ENCODE measurements at places on chromosomes 1 and 21.

DNA sequence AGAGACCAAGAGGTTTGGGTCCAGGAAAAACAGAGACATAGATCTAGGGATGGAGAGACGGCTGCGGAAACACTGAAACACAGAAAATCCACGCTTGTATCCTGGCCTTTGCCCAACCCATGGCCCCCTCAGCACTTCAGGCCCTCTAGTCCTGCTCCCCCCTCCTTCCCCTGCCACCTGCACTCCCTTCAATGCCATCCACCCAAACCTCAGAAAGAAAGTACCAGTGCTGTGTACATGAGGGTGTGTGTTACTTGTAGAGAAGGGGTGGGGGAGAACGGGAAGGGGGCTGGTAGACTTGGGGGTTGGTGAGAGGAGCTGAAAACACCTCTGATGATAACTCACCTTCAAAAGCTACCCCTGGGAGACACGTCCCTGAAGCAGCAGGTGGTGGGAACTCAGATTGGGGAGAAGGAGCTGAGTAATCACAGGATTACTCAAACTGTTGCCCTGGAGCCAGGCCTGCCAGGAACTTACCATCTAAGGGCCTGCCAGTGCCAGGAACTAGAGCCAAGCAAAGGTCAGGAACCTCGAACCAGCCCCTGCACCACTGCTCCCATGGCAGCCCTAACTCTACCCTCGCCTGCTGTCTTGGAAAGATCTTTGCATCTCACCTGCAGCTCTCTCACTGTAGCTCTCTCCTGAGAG, 11.5 kb downstream of the RORC start:
- no peak for DNase-seq

DNA sequence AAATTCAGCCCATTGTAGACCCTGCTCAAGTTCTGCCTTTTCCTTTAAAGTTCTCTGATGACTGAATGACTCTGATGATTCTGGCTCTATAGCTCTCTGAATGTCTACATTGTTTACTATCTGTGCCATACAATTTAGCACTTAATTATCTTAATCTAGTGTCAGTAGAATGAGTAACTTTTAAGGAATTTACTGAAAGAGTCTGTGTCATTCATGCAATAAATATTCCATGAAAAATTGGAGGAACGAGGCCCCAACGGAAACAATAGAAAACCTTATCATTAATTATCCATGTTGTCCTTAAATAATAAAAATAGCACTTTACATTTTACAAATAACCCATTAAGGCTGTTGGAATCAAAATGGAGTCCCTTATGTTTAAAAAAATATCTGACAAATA, 77.8 kb downstream of the SLC44A5 start:
- no peak for DNase-seq

GRCh38 chr1:241096982-241097381, 260.0 kb downstream of the RGS7 start:
- DNase-seq: no peak

- DNase-seq: no peak
Measured at GRCh38 chr21:45364468-45365185, 40.3 kb upstream of the COL18A1 start.

GRCh38 chr1:207021139-207021861, 11.3 kb downstream of the C1orf116 start:
- DNase-seq: no peak

- no peak for DNase-seq
Measured at GRCh38 chr21:43832158-43832550, 32.9 kb upstream of the AGPAT3 start.

GRCh38 chr1:230308039-230308438, 118.1 kb downstream of the PGBD5 start:
- DNase-seq: no peak

DNA sequence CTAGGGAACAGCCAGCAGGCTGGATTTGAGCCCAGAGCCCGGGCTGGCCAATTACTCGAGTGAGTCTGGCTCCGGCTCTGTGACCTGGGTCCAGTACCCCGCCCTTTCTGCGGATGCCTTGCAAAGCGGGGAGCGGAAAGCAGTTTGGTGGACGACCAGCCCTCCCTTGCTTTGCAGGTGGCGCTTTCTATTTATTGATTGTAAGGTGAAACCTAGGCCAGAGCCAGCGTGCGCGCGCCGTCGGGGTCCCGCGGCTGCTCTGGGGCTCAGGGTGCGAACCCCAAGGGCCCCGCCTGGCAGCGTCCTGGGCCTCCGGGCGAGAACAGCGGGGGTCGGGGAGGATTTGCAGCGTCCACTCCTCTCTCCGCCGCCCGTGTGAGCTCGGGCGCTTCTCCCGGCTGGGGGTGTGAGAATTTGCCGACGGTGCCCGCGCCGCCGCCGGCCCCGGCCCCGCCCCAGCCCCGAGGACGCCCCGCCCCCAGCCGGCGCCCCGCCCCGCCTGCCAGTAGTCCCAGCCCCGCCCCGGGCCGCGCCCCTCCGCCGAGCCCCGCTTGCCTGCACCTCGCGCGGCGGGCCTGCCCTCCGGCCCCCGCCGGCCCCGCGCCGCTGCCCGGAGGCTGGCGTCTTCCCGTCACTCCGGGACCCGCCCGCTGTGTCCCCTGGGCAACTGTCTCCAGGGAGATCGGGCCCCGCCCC, 37.6 kb downstream of the PIK3CD start:
- DNase-seq: peak; percentile 76

- no peak for DNase-seq
Measured at GRCh38 chr21:25934130-25934529, 199.4 kb downstream of the GABPA start.

DNA sequence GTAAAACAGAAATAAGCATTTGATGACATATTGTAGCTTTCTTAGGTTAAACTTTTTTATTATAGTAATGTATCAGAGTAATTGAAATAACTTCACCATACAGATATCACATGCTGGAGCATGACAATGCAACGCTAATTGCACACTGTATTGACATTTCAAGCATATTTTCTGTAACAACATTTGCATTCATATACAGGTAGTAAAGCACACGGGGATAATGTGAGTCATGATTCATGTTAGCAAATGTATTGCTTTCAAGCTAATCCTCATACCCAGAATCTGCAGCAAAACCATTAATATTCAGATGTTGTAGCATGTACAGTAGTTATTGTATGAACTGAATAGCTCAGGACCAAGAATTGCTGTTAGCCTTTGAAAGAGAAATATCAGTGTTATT, 133.9 kb downstream of the TTLL7 start:
- no peak for DNase-seq

DNA sequence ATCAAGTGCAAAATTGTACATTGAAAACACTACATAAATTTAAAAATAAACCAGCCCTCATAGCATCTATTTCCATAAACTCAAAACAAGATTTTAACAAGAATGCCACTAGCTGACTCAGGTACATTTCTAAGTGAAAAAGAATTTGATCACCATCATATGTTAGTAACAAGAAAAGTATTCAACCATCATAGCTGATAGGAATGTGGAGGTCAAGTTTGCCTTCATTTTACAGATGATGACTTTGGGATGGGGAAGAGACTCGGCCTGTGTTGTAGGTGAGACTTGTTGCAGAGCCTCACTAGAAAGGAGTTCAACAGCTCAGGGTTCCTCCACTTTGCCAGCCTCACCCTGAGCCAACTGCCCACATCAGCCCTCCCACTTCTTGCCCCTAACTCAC, 318.8 kb upstream of the FAM78B start:
- no peak for DNase-seq

- DNase-seq: no peak
Measured at GRCh38 chr1:117061986-117062415, 1.9 kb downstream of the TTF2 start.

DNA sequence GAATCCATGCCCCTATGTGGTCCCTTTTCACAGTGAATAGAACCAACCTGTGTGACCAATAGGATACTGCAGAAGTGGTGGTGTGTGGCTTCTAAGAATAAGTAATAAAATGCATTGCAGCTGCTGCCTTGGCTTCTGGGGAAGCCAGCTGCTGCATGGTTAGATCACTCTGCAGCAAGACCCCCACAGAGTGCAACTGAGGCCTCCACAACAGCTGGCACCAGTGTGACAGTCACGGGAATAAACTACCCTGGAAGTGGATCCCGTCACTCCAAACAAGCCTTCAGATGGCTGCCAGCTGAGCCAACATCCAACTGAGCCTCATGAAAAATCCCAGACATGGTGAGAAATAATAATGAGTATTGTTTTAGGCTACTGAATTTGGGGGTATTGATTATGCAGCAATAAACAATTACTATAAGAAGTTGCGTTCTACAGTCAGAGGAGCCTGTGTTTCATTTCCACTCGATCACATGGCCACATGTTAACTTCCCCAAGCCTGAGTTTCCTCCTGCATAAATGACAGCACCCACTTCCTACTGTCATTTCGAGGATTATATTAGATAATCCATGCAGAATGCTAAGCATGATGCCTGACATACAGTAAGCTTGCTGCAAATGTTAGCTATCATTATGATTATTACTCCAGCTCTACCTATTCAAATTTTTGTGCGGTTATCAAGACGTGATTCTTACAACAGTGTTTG, 20.8 kb upstream of the COG2 start:
- no peak for DNase-seq

DNA sequence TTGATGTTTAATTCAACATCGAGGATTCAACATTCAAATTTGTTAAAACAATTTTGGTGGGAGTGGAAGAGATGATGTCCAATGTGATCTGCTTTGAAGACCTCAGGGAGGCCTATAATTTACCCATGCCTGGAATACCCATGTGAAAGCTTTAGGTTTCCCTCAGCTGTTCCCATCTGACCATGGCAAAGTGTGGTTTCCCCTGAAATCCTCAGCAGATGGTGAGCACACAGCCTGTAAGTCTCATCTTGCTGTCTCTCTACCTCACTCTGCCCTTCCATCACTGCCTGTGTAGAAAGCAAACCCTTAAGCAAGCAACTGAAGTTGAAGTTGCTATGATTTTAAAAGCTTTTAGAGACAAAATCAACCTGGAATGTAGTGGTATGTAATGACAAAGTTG, 80.1 kb upstream of the ATF3 start:
- no peak for DNase-seq

- no peak for DNase-seq
Measured at GRCh38 chr1:219798283-219799030, 129.9 kb downstream of the SLC30A10 start.

DNA sequence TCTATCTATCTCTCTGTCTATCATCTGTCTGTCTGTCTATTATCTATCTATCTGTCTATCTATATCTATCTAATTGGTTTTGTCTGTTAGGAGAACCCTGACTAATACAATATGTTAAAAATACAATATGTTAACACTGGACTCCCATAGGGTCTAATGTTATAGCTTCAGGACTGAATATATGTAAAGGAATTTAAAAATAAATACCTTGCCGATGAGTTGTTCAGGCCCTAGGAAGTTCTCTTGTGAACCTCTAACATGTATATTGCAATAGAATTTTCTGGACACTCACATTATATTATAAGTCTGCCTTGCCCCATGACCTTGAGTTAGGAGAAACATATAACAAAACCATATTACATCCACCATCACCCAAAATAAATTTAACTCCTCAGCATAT, 900.6 kb downstream of the NCAM2 start:
- no peak for DNase-seq

DNA sequence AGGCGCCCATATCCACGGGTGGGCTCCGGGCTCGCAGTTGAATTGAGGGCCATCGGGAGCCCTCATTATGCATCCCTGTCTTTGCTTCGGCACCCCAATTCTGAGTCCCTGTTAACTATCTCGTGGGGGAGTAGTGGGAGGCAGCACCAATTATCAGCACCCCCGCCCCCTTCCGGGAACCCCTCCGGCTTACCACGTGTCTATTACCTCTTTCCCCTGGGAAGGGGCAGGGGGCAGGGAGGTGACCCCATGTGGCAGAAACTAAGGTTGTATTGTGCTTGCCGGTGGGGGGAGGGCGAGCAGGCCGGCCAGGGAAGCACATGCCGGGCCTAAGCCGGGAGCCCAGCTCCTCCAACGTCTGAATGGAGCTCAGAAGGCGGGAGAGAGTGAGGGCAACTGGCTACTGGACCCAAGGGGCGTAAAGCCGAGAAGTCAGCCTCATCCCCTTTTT, 1.0 kb downstream of the LIN28A start:
- no peak for DNase-seq

DNA sequence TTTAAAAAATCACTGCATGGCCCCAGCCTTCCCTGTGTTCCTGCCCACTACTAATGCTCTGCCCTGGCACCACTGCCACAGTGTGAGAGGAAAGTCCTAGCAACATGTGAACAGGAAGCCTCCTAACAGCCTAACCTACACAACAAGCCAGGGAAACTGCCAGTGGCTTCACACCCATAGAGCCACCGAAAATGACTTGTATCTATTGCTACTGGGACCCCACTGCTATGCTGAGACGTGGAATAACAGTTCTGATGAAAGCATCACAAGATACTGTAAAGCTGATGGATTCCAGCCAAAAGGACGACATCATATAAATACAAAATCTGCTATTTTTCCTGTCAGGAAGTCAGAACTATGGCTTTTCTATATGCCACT, 74.9 kb downstream of the JAK1 start:
- DNase-seq: no peak

DNA sequence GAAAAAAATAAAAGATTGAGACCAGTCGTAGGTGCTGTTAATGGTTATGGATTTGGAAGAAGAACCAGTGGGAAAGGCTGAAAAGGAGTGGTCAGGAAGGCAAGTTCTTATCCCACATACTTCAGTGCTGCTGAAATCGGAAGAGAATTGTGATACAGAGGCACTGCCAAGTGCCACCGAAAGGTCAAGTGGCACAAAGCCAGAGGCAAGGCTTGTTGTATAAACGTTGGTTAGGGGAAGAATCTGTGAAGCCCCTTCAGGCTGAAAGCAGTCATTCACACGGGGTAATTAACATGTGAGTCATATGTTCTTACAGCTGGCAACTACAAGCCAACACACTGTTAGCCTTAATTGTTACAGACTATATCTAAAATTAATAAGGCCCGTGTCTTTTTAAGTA, 48.8 kb downstream of the ZBTB40 start:
- DNase-seq: no peak

DNA sequence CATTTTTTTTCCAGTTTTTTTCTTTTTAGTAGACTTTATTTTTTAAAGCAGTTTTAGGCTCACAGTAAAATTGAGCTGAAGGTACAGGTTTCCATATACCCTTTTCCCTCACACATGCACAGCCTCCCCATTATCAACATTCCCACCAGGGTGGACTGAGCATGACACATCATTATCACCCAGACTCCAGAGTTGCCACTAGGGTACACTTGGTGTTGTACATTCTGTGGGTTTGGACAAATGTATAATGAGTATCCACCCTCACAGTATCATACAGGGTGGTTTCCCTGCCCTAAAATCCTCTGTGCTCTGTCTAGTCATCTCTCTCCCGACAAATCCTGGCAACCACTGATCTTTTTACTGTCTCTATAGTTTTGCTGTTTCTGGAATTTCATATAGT, 3.0 kb upstream of the AIM2 start:
- peak; percentile 23 for DNase-seq

DNA sequence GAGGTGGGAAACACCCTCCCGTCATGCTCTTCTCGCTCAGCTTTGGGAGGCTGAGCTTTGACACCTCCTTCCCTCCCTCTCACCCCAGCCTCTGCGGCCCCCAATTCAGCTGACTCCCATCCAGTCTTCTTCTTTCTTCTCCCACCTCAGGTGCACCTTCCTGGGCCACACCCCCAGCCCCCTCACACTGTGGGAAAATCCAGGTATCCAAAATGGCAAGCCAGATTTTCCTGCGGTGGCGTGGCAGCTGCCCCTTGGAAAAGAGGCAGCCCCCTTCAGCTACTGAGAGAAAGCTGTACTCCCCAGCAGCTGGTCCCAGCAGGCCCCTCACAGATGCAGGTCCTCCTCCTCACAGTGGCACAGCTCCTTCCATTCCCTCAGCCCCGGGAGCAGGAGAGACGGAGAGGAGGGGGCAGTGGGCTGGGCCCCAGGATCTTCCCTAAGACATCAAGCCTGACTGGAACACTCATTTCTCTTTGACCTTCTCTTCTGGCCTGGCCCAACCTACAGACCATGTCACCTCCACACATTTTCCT, 61.6 kb downstream of the OPTC start:
- DNase-seq: no peak

- no peak for DNase-seq
Measured at GRCh38 chr1:10774615-10775310, 21.7 kb downstream of the CASZ1 start.

Measured in NAMALWA (cell line).